Vagina (tissue), 2 donors: ENCODE measurements at places on chromosomes 2 and 18. TPM values are rescaled to one million over a fixed set of nuclear protein-coding genes. Genes with fewer than 3 reads are reported as not detected.

The ANKRD62 gene
- 1.2 TPM for total RNA-seq

The RNU2-63P gene
- total RNA-seq = not detected

The AQP12B gene
- total RNA-seq = not detected

The GPR35 gene
- 3.9 TPM for total RNA-seq

The SRBD1 gene
- 9.1 TPM for total RNA-seq

GRCh38 chr2:44736270-44736942 lies 205.1 kb upstream of the SIX3 start:
- H3K27ac ChIP-seq = no peak overlapping the region
- H3K4me1 ChIP-seq = no peaks in the 10 kb centered on the region
- H3K4me3 ChIP-seq = no peak overlapping the region
- H3K27me3 ChIP-seq = no peaks in the 10 kb centered on the region
- no peaks in the 10 kb centered on the region for H3K36me3 ChIP-seq

GRCh38 chr2:127510073-127510472 lies 16.2 kb downstream of the IWS1 start:
- no peak overlapping the region for H3K27ac ChIP-seq
- H3K4me1 ChIP-seq = peaks cover 40% of the 10 kb centered on the region
- no peak for DNase-seq
- no peaks in the 10 kb centered on the region for H3K27me3 ChIP-seq
- H3K36me3 ChIP-seq = no peaks in the 10 kb centered on the region
- H3K4me3 ChIP-seq = no peak overlapping the region

- no peaks in the 10 kb centered on the region for H3K36me3 ChIP-seq
- DNase-seq = no peak
- no peak overlapping the region for H3K27ac ChIP-seq
- H3K4me3 ChIP-seq = no peak overlapping the region
Observed at GRCh38 chr2:24785671-24786321, 7.4 kb downstream of the PTRHD1 start.

GRCh38 chr2:39511605-39512433 lies 74.7 kb upstream of the MAP4K3 start:
- peaks cover 26% of the 10 kb centered on the region for H3K4me1 ChIP-seq
- H3K36me3 ChIP-seq = no peaks in the 10 kb centered on the region
- no peak overlapping the region for H3K4me3 ChIP-seq
- H3K27me3 ChIP-seq = no peaks in the 10 kb centered on the region
- DNase-seq = no peak

- no peaks in the 10 kb centered on the region for H3K4me1 ChIP-seq
- no peak for DNase-seq
- no peaks in the 10 kb centered on the region for H3K36me3 ChIP-seq
- H3K27me3 ChIP-seq = no peaks in the 10 kb centered on the region
- H3K27ac ChIP-seq = no peak overlapping the region
Observed at GRCh38 chr18:27184115-27185024, 738 bp downstream of the CHST9 start.

- no peak overlapping the region for H3K27ac ChIP-seq
- H3K4me1 ChIP-seq = peaks cover 8% of the 10 kb centered on the region
- DNase-seq = no peak
Observed at GRCh38 chr18:26579941-26580618, 31.7 kb upstream of the KCTD1 start.

DNA sequence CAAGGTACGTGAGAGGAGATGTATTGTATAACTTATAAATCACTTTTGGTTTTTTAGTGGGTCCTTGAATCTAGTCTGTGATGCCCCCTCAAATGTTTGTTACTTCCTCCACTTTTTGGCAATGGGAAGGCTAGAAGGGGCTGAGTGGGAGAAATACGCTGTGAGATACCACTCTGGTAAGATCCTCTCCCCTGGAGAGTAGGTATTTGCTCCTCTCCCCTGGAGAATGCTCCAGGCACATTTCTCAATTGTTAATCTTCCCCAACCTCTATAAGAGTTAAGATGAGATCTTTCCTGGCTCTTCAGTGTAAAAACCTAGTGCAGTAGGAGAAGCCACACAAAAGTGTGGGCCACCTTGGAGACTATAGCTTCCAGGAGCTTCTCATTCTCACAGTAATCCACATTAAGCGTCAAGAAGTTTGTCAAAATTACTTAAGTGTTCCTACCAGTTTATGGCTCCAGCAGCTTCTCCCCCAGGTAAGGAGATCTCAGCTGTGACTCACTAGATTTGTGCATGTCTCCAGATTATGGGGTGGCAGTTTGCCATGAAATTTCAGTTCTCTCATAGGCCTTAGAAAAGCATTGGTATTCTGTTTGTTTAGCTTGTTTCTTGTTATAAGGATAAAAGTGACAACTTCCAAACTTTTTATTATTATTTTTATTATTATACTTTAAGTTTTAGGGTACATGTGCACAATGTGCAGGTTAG lies 182.6 kb downstream of the FSIP2 start:
- H3K4me1 ChIP-seq = no peaks in the 10 kb centered on the region
- H3K27me3 ChIP-seq = no peaks in the 10 kb centered on the region
- H3K36me3 ChIP-seq = no peaks in the 10 kb centered on the region
- no peak overlapping the region for H3K4me3 ChIP-seq

DNA sequence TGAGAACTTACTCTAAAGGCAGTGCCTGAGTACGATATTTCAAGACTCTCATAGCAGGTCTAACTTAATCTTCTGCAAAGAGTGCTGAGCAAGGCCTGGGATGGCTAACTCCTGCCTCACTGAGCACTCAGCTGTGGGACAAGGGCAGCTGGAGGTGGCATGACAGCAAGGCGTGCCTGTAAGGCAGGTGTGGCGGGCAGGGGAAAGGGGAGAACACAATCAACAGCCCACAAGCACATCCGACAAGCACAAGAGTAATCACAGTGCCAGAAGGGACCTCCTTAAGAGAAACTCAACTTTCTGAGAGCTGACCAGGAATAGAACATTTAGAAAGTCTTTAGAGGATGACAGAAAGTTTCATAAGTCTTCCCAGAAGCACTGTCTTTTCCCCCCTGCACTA lies 42.0 kb downstream of the GPR45 start:
- H3K4me1 ChIP-seq = no peaks in the 10 kb centered on the region
- DNase-seq = no peak
- H3K36me3 ChIP-seq = peaks cover 55% of the 10 kb centered on the region
- no peaks in the 10 kb centered on the region for H3K27me3 ChIP-seq
- no peak overlapping the region for H3K27ac ChIP-seq
- H3K4me3 ChIP-seq = no peak overlapping the region

- H3K4me1 ChIP-seq = no peaks in the 10 kb centered on the region
- no peaks in the 10 kb centered on the region for H3K27me3 ChIP-seq
- no peak overlapping the region for H3K4me3 ChIP-seq
- H3K27ac ChIP-seq = no peak overlapping the region
Observed at GRCh38 chr2:124702777-124703176, 677.7 kb downstream of the CNTNAP5 start.

DNA sequence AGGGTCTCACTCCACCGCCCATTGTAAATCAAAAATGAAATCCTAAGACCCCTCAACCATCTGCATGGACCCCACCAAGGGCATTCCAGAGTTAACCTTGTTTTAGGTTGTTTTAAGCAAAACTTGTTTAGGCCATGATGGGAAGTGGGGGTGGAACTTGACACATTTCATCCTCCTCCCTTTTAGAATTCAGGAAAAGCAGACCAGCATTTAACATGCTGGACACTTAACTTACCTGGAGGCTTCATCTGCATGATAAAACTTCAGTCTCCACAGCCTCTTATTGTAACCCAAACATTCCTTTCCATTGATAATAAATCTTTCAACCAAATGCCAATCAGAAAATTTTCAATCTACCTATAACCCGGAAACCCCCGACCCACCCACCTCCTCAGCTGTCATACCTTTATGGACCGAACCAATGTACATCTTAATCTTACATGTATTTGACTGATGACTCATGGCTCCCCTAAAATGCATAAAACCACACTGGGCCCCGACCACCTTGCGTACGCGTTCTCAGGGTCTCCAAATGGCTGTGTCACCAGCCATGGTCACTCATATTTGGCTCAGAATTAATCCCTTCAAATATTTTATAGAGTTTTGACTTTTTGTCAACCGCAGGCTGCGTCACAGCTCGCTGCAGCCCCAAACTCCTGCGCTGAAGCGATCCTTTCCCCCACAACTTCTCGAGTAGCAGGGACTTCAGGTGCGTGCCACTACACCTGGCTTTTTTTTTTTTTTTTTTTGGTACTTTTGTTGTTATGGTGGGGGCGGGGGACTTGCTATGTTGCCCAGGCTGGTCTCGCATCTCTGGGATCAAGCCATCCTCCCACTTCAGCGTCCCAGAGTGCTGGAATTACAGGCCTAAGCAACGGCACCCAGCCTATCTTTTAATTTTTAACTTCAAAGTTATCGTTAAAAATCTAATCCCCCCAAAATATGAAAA lies 917 bp downstream of the MPPE1 start:
- no peaks in the 10 kb centered on the region for H3K36me3 ChIP-seq
- DNase-seq = no peak
- peak overlapping the region; percentile 95 for H3K27ac ChIP-seq
- H3K4me1 ChIP-seq = peaks cover 26% of the 10 kb centered on the region
